ENCODE measurements at places on chromosomes 4 and X.

DNA sequence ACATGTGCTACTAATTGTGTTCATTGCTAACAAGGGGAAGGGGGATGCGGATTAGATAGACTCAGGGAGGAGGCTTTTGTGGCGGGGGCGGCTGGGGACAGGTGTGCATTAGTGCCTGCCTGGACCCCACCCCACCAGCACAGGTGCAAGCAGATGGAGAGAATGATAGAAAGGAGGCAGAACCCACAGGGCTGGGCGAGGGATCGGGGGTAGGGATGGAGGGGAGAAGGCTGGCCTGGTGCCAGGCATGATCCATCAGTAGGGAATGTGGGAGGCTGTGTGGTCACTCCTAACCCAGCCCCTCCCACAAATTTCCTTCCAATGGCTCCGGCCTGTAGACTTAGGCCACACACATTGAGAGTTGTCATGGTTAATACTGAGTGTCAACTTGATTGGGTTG, 30.5 kb upstream of the CRMP1 start:
- DNase-seq: no peak

DNA sequence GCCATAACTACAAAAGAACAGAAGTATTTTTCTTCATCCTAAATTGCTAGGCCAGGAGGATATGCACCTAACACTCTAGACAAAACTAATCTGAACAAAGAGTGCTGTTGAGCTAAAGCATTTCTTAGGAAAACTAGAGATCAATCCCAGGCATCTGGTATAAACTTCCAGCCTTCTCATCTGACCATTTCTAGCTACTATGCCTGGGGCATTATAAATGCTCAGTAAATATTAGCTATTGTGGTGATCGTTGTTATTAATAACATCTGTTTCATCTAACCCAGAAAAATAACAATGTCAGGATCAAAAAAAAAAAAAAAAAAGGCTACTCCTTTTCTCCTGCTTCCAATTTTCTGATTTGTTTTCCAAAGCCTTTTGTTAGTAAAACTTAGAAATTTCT, 7.7 kb upstream of the SLC10A6 start:
- DNase-seq: no peak

GRCh38 chrX:72142094-72142793, 10.5 kb upstream of the RTL5 start:
- DNase-seq: peak; percentile 95

DNA sequence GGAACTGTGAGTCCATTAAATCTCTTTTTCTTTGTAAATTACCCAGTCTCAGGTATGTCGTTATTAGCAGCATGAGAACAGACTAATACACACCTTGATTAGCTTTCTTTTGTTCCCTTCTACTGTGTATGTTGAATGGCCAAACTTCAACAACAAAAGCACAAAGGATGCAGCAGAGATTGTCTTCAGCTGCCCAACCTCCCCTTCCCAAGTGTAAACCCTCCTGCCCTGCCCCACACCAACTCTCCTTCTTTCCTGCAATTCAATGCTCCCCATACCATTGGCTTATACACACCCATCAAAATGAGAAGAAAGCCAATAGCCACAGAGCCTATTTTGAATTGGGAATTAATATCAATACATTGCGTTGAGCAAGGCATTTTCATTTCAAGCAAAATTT, 27.8 kb downstream of the ANOS1 start:
- DNase-seq: no peak

GRCh38 chr4:129926936-129927335, 831.0 kb downstream of the C4orf33 start:
- no peak for DNase-seq

GRCh38 chr4:8480221-8480620, 39.6 kb downstream of the TRMT44 start:
- no peak for DNase-seq

- no peak for DNase-seq
Observed at GRCh38 chr4:102569200-102569599, 68.0 kb downstream of the NFKB1 start.

GRCh38 chrX:100864657-100865391, 9.3 kb downstream of the NOX1 start:
- no peak for DNase-seq

GRCh38 chrX:31555506-31555905, 483.7 kb upstream of the FTHL17 start:
- no peak for DNase-seq

- no peak for DNase-seq
Observed at GRCh38 chrX:68647156-68647957, at the start of gene STARD8. STARD8 (plus strand) TSS chrX:68647666; CDS start chrX:68647883, 217 bp downstream.

DNA sequence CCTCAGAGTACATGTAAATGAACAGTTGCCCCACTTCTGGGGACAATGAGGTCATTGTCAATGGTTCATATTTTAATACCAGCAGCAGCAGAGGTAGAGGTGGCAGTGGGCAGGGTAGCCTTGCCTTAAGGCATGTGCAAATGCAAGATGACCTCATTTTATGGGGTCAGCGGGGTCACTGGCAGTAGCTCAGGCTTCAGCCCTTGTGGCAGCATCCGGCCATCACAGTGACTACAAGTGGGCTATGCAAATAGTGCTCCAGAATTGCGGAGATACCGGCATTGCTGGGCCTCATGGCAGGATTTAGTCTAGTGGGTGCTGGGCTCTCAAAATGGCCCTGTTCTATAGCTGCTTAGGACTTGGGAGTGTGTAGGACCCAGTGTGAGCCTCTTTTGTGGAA, 144.7 kb downstream of the FAM47A start:
- DNase-seq: no peak

DNA sequence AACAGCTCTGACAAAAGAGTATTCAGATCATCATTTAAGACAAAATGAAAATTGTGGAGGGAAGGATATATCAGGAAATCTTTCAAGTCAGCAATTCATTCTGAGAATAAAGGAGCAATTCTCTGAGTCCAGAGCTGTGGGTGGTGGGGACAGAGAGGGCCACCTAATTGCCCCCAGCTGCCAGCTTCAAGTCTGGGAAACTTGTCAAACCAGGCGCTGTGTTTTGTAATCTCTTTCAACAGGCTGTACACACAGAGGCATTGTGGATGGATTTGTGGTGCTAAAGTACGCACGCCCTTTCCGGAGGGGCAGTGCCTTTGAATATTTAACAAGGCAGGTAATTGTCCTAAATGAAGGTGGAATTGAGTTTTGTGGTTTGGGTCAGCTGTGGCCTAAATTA, 591.1 kb upstream of the BOD1L1 start:
- peak; percentile 3 for DNase-seq

- no peak for DNase-seq
Observed at GRCh38 chr4:1496116-1496642, 89.9 kb upstream of the NKX1-1 start.

DNA sequence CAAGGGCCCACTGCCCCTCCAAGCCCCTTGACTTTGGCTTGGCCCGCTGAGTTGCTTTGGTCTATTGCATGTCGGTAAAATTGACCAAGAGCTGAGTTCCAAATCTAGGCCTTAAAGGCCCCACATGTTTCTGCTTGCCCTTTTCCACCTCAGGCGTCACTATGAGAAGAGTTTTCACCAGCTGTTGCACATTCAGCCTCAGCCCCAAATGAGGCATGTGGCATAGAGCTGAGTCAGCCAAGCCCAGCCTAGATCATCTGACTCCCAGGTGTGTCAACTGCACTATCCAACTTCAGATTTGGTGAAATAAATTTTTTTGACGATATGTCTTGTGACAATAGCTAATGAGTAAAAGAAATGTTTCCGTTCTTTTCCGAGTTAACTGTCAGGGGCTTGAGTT, 424.5 kb upstream of the FAM47C start:
- no peak for DNase-seq

DNA sequence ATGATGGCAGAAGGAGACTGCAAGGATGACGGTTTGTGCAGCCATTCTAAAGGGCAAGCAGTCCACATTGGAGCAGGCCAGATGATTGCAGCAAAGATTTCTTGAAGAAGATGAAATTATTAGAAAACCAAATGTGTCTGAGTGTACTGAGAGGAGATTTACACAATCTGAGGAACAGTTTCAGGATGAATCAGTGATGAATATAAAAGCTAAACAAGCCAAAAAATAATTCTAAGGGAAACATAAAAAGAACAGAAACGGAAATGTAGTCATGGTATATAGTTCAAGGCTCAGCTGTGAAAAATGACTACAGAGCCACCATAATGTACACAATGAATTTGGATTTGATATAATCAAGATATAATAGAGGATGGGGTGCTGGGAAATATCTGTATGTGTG, 168.5 kb downstream of the PDGFC start:
- DNase-seq: no peak

GRCh38 chr4:72505314-72505744, 63.7 kb downstream of the ADAMTS3 start:
- no peak for DNase-seq

GRCh38 chrX:15790769-15791290, 546 bp downstream of the ZRSR2 start:
- no peak for DNase-seq

Measured in NCI-H1092 (cell line).